Cardiac fibroblast (primary cell): ENCODE measurements at places on chromosomes 12 and 14.
A peak's percentile ranks its signal among the peaks of the same experiment; 100 is the strongest.

DNA sequence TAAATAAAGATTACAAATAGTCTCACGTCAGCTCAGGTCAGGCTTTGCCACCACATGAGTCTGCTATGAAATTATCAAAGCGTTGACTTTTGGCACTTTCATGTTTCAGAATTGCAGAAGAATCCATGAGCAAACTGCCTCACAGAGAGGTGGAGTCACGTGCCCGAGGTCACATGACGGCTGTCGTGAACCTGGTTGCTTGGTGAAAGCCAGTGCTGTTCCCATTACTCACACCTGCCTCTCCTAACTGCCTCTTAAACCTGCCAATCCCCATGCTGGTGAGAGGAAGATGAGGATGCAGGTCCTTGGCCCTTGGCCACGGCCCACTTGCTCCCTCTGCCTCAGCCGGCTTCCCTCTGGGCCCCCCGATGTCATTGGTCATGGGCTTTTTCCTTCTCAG lies 272.7 kb downstream of the BCL11B start:
- no peak for DNase-seq

DNA sequence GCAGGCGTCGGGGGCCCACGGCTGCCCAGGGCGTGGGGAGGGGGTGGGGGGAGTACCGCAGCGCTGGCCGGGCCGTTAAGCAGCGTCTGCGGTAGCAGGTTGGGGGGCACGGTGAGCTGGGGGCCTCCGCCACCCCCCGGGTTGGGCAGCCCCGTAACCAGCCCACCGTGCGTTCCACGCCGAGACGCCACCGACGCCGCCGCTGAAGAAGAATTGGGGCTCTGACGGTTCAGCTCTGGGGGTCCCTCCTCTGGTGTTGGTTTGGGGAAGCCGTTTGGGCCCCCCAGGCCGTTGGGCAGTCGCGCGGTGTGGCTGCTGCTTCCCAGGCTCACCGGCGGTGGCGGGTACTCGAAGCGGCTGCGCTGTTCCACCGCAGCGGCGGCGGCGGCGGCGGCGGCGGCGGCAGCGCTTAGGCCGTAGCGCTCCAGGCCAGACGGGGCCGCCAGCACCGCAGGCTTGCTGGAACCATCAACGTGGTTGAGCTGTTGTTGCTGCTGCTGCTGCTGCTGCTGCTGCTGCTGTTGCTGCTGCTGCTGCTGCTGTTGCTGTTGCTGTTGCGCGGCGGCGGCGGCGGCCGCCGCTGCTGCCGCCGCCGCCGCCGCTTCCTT lies 1.5 kb downstream of the IRF2BPL start:
- peak; percentile 72 for DNase-seq

DNA sequence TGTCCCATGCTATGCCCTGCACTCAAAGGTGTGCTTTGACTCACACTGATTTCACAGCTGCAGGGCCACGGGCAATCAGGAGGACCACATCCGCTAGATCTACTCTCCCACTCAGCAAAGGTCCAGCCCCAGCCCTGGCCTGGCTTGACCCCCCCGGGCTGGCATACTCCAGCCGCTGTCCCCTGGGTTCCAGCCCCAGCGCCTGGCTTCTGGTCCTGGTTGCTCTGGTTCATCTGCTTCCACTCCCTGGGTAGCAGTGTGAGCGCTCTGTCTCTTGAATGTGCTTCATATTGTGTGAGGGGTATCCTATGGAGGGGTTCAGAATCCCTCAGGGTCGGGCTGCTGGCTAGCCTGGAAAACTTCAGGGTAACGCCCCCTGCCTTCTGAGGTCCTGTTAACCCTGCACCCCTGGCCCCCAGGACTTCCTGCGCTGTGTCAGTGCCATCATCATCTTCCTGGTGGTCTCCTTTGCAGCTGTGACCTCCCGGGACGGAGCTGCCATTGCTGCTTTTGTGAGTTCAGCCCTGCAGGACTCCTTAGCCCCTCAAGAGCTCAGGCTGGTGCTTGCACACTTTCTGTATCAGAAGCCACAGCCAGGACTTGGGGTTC lies 1.9 kb downstream of the CMTM5 start:
- no peak for DNase-seq

DNA sequence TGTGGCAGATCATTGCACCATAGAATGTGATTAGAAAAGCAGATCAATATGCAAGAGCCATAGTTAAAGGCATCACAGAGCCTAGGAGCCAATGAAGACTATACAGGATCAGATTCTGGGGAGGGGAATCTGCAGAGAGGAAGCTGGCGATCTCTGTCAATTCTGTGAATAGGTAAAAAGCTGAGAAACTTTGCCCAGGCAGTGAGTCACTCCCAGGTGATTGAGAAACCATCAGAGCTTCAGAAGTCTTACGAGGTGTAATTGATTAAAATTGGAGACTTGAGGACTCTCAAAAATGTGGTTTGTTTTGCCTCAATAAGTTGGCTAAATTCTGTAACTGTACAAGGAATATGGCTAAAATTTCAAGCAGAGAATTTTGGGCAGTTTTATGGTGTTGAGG lies 41.7 kb upstream of the TSPAN11 start:
- DNase-seq = no peak

DNA sequence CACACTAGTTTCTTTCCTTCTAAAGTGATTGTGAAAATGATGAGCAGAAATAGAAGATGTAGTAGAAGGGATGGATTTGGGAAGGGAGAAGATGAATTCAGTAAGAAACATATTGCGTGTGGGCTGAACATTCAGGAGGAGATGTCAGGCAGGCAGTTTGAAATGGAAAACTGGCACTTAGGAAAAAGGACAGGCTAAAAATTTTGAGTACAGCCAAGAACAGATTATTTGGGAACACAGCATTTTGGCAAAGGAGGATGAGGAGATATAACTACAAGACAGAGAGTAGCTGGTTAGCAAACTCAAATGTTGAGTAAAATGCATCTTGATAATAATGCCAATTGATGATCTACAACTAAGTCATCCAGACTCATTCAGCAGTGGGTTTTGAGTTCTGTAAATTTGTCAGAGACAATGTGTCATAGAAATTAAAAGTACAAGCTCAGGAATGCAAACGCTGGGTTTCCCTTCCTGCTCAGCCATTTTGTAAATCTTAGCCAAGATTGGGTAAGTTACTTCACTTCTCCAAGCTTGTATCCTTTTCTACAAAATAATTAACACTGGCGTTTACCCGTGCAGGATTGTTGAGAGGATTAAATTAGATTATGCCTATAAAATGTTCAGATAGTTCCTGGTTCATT lies 255.0 kb downstream of the NAV3 start:
- DNase-seq = peak; percentile 81

DNA sequence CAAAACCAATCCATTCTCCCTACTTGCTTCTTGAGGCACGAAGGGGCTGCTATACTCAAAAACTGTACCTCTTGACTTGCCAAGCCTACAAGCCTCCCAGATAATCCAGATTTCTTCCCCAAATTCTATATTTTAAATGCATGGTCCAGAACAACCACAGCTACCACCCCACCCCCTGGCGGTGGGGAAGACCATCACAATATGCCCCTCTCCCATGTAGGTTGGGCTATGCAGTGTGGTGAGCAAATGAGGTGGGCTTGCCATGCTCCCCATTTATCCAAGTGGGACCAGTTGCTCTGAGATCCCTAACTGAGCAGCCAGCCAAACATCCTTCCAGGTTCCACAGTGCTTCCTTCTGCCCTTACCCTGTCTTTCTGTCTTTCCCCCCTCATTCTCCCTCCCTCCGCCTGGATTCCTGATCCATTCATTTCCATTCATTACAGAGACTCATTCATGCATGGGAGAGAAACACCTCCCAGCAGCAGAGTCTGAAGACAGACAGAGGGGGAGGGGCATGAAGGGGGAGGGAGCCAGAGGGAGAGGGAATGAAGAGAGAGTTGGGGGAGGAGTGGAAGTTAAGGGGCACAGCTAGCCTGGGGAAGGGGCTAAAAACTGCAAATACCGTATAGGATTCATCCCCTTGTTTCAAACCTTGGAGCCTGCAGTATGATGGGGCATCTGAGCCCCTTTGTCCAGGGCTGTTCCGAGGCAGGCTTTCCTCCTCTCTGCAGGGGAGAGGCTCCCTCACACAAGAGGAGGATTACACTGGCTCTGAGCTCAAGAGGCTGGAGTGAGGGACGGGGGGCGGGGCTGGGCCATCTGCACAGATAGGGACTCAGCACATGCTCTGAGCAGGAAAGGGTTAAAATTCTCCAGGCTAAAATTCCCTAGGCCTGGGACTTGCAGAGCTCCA lies 4.4 kb downstream of the ZNF219 start:
- no peak for DNase-seq

GRCh38 chr12:102197789-102198188 lies at the start of gene PMCH:
PMCH (minus strand) TSS chr12:102197833; CDS start chr12:102197770, 63 bp downstream.
- peak; percentile 70 for DNase-seq

GRCh38 chr12:28089338-28089737 lies 100.9 kb upstream of the CCDC91 start:
- peak; percentile 42 for DNase-seq

DNA sequence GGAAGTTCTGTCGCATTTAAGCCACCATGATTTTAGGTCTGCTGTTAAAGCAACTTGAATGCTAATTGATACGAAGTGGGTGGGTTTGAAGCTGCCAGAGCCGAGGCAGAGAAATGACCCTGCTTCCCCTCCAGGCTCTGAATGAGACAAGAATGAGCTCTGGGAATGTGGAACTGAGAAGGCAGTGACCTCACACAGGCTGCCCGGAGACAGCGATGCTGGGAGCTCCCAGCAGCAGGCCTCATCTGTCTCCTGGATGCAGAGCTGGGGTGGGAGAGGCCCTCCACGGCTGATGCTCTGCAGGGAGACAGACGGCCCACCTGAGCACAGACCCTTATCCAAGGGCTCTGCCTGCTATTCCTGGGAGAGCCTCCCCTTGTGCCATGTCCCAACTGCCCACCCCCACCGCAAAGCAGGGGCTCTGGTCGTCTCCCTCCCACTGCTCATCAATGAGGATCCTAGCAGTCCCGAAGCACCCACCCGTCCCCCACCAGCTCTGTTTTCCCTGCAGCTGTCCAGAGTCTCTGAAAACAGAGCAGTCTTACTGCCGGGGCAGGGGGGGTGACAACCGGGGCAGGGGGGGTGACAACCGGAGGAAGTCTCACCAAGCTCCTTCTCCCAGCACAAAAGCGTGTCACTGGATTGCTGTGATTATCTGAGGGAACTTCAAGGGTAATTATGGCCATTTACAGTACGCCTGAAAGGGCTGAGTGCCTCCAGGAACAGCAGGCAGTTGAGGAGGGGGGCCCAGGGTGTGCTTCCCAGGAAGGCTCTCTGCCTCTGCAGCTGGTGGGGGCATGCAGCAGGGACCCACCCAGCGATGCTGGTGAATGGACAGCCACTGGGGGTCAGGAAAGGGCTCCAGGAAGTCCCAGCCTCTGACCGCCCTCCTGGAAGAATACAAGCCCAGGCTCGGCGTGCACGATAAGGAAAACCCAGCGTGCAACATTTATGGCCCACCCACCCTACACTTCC lies 67.8 kb downstream of the CHGA start:
- DNase-seq = no peak

DNA sequence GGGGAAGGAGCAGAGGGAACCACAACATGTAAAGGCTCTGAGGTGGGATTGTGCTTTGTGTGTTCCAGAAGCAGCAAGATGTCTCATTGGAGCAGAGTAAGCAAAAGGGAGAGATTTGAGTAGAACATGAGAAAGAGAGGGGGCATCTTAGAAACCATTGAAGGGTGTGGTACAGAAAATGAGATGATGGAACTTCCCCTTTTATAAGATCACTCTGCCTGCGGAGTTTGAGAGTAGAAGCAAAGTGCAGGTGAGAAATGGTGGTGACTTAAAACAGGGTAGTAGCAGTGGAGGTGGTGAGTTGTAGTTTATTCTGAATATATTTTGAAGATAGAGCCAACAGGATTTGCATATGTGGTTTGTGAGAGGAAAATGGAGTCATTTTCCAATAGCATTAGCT lies 56.0 kb downstream of the FBXO34 start:
- no peak for DNase-seq

DNA sequence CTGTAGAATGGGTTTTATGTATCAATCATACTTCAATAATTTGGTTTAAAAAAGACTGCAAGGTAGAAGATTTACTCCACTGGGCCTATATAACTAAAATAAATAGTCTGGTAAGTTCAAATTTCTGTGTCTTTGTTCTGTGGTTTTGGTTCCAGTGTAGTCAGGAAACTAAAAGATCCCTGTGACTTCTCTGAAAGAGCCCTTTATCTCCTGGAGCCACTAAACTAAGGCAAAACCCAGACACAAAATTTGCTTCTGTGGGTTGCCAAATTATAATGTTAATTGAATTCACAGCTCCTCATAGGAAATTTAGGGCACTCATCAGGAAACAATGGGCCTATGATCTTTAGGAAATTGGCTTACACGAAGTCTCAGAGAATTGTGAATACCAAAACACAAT lies 1038.4 kb downstream of the GALC start:
- DNase-seq = no peak
